ENCODE measurements at places on chromosomes 5 and 9.
A peak's percentile ranks its signal among the peaks of the same experiment; 100 is the strongest.

DNA sequence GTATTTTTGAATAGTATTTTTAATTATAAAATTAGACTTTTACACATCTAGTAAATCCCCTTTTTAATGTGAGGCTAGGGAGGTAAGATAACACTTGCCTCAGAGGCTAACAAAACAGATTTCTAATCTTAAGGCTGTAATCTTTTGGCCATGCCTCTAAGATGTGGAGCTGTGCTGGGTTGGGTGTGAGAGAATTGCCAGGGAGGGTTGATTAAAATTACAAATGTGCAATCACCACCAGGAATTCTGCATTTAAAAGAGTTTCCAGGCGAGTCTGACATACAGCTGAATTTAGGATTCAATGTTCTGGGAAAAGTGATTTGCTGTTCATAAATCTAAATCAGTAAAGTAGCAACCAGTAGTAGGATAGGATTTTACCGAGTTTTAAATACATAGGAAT is 73.3 kb downstream of the NUDT12 start:
- DNase-seq = no peak

GRCh38 chr5:138372225-138372624 is 19.7 kb downstream of the KDM3B start:
- no peak for DNase-seq

- DNase-seq = peak; percentile 33
Measured at GRCh38 chr5:171647043-171647903, 138.3 kb upstream of the SMIM23 start.

- no peak for DNase-seq
Measured at GRCh38 chr5:168188182-168188581, 103.3 kb upstream of the WWC1 start.

DNA sequence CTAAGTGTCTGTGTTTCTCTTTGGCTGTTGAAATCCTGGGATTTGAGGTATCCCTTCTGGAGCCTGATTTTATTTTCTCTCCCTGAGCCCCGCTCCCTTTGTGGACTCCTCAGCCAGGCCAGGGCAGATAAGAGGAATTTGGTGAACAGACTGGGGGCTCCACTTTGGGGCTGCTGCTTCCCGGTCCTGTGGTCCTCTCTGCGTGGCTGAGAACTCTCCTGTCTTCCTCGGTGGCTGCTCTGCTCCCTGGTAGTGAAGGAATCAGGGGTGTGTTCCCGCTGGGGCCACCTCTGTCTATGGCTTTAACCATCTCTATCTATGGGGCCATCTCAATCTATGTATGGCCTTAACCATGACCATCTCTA is 71.7 kb upstream of the SH3PXD2B start:
- no peak for DNase-seq

DNA sequence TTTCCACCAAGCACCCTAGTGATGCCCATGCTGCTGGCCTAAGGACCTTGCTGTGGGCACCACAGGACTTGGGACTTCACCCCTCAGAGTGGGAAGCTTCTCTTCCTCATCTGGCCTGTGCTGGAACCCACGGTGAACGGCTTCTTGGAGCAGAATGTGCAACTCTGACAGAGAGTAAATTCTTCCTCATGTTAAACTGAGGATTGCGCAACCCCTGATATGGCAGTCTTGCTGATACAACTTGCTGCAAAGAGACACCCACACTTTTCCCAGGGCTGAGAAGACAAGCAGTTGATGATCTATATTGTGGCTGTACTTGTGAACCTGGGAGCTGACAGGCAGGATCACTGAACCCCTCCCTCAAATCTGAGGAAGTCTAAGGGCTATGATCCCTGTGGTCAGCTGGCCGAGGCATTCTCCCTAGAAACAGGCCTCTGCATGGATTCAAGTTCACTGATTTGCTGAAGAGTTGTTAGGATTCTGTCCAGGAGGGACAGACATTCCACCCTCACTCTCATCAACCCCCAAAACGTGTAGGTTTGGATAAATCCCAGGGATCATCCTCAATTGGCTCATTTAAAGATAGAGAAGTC is 307.2 kb downstream of the MTRR start:
- no peak for DNase-seq

GRCh38 chr5:171911152-171911551 is 95.3 kb downstream of the FBXW11 start:
- DNase-seq = no peak

- no peak for DNase-seq
Measured at GRCh38 chr9:91415290-91415689, 8.3 kb downstream of the NFIL3 start.

GRCh38 chr5:53403758-53404157 is 76.7 kb upstream of the FST start:
- no peak for DNase-seq

DNA sequence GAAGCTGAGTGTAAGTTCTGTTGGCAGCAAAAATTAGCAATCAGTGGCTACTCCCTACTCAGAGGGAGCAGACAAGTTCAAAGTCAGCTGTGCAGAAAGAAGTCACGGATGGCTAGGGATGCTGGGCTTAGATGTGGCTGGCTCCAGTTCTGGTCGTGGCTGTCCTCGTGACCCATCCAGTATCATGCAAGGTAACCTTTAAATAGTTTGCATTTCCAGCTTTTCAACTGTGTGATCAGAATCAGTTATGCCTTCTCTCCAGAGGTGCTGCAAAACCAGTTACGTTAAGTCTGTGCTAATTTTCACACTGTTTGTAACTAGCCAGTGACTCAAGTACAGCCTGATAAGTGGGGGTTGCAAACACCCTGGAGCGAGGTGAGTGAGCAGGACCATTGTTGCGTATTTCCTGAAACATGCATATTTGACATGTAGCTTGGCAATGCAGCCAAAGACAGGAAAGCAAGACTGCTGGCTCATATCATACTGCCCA is 302.4 kb downstream of the ATPSCKMT start:
- DNase-seq = no peak

- DNase-seq = no peak
Measured at GRCh38 chr5:137734331-137734730, 1.6 kb downstream of the KLHL3 start.

- DNase-seq = no peak
Measured at GRCh38 chr9:83106772-83107171, 43.8 kb upstream of the RASEF start.

GRCh38 chr5:14035859-14036503 is 91.5 kb upstream of the DNAH5 start:
- DNase-seq = peak; percentile 99

DNA sequence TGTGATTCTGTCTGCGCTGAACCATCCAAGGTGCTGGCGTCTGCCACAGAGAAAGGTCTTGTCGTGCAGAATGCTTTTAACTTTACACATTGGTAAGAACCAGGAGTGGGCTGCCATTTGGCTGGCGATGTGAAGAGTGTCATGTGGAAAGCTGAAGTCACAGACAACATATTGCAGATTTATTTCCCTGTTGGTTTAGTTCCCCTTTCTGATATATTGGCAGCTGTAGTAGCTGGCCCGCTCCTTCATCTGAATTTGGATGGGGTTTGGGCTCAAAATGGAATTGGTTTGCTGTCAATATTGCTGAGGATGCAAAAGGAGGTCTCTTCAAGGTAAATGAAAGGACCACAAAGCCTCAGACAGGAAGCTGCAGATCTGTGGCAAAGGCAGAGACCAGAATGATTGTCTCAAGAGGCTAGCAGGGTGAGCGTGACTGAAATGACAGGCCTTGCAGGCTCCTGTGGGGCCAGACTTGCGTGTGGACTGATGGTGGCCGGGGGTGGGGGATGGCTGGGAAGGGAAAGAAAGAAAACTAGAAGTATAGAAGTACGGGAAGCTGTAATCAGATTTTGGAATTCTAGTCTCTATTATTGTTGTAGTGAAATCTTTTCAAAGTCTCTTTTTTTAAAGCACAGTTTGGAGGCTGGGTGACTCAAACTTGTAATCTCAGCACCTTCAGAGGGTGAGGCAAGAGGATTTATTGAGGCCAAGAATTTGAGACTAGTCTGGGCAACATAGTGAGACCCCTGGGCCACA is 25.1 kb upstream of the CD180 start:
- no peak for DNase-seq

DNA sequence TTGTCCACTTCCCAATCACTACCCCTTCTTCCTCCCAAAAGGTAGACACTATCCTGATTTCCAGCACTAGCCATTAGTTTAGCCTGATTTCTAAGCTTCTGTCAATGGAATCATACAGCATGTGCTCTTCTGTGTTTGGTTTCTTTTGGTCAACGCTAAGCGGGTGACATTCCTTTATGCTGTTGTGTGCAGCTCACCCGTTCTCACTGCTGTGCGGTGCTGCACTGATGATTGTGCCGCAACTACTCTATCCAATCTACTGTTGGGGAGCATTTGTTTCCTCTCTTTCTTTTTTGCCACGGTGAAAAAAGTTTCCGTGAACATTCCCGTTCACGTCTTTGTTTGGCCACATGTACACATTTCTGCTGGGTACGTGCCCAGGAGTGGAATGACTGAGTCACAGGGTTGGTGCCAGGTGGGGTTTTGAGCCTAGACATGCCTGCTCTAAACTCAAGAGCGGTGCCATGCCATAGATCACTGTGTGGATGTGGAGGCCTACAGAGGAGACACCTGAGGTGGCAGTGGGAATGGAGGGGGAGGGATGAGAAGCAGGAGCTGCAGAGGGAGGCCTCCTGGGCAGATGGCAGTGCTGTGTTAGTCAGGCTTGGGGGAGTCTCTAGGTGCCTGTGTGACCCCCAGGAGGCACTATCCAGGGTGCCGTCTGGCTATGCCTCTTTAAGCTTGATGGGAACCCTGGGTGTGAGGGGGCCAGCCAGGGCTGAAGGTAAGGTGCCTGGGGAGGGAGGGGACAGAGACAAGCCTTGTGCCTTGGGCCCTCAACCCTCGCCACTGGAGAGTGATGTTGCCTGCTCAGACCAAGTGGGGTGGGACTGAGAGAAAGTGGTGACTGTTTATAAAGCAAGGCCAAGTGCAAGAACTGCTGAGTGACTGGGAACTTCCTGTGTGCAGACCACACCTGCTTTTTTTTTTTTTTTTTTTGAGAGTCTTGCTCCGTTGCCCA is 11.4 kb upstream of the ANKRD33B start:
- no peak for DNase-seq
